D721Med (cell line): ENCODE measurements at places on chromosomes 6 and 20.

- no peak for DNase-seq
Observed at GRCh38 chr20:11755071-11755841, 162.4 kb upstream of the BTBD3 start.

DNA sequence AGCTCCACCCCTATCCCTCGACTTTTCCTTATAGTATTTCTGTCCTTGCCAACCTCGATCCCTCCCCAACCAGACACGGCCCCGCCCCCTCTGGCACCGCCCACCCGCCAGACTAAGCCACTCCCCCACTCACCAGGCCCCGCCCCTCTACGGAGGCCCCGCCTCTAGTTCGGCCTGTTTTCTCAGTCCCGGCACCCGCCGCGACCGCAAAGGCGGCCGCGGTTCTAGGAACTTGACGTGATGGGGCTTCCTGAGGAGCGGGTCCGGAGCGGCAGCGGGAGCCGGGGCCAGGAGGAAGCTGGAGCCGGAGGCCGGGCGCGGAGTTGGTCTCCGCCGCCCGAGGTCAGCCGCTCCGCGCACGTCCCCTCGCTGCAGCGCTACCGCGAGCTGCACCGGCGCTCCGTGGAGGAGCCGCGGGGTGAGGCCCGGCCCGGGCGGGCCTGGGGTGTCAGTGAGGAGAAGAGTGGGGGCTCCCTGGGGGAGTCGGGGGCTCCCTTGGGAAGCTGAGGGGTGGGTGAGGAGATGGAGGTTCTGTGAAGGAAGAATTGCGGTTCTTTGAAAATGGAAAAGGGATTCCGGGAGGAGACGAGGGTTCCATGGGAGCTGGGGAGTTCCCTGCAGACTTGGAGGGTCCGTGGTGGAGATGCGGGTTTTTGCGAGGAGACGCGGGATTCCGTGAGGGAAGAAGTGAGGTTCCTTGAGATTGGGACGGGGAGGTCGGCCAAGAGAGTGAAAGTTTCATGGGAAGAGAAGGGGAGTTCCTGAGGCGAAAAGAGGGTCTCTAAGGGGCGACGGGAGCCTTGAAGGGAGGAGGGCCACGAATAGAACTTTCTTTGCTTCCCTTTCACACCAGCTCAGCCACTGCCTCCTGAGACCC lies at the start of gene ACSS2:
ACSS2 (plus strand) TSS at position 207 of the 877 bp plus-strand sequence; CDS start at position 241, 34 bp downstream.
- DNase-seq, result no peak

DNA sequence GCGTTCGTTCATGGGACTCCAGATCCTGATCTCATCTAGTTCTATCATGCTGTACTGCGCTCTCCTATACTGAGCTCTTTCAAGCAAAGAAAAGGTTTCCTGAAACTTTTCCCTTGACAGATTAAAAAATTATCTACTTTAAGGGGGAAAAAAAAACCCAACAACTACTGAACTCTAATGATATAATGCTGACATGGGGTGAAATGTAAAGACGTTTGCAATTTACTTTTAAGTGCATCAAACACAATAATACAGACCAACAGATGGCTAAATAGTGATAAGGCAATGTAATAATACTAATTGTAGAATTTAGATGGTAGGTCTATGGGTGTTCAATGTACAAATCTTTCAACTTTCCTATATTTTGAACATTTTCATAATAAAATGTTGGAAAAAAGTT lies 16.4 kb downstream of the TOMM34 start:
- no peak for DNase-seq

- DNase-seq, result no peak
Observed at GRCh38 chr6:81487489-81487888, 265.0 kb downstream of the TENT5A start.

- DNase-seq, result no peak
Observed at GRCh38 chr6:107534571-107535141, 44.7 kb downstream of the SOBP start.

GRCh38 chr6:157630463-157631080 lies 192.5 kb upstream of the SNX9 start:
- no peak for DNase-seq

DNA sequence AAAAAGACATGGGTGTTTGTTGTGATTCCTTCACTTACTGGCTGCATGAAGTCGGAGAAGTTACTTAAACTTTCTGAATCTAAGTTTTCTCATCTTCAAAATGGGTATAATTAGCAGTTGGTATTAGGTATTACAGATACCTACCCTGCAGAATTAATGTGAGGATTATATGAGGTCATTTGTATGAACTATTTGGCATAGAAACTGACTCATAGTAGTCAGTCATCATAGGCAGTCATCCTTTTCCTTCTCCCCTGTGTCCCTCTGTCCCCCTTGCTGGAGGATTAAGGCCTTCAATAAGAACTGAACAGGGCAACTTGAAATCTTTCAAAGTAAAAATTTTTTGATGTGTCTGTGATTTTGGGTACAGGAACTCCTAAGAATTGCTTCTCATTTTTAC lies 26.3 kb downstream of the RALGAPB start:
- DNase-seq, result no peak

GRCh38 chr6:116074732-116075390 lies 14.2 kb upstream of the FRK start:
- DNase-seq, result no peak

- DNase-seq, result no peak
Observed at GRCh38 chr20:16692009-16692408, 37.8 kb upstream of the SNRPB2 start.

DNA sequence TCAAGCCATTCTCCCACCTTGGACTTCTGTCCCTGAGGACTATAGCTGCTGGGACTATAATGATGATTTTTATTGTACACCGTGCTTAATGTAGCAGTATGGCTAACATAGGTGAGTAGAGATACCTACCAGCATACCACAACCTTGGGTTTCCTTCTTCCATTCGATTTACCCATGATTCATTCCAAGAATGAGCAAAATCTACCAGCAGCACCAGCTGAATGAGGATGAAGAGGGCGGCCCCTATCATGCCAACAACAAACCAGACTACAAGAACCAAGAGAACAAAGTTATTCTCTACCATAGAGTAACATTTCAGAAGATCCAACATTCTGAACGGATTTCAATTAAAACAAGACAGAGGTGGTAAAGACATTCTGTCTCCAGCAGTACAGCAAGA lies 12.1 kb downstream of the SERINC3 start:
- DNase-seq, result no peak

DNA sequence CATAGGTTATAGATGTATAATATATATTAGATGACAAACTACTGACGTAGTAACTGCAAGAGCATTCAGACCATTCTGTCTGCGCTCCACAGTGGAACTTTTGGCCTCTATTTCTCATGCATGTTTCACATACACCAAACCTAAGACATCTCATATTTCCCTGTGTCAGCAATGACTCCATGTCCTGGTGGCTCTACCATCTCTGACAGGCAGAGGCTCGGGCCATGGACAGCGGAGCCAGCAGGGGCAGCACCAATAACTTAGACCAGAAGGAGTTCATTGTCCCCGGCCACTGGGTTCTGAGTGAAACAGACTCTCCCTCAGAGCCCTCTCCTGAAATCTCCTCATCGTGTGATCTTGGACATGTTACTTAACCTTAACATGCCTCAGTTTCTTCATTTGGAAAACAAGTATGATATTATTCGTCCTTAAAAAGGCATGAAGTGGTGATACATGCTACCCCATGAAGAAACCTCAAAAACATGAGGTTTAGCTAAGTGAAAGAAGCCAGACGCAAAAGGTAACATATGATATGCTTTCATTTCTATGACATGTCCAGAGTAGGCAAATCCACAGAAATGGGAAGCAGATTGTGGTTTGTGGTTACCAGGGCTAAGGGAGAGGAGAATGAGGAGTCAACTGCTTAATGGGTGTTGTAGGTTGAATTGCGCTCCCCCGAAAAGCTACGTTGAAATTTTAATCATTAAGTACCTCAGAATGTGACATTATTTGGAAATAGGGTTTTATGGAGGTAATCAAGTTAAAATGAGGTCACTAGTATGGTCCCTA lies 564.0 kb upstream of the JARID2 start:
- no peak for DNase-seq

GRCh38 chr20:9480066-9480465 lies 34.3 kb upstream of the LAMP5 start:
- no peak for DNase-seq

DNA sequence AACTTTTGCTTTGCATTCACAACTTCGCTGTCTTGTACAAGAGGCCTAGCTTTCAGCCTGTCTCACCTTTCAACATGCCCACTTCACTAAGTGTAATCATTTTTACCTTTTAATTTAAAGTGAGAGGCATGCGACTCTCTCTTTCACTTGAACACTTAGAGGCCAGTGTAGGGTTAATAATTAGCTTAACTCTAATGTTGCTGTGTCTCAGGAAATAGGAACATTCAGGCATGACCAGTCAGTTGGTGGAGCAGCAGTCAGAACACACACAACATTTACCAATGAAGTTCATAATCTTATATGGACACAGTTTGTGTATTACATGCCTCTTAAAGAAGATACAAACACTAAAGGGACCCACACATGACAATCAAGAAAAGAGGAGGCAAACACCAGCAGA lies 47.6 kb downstream of the HTR1B start:
- no peak for DNase-seq

DNA sequence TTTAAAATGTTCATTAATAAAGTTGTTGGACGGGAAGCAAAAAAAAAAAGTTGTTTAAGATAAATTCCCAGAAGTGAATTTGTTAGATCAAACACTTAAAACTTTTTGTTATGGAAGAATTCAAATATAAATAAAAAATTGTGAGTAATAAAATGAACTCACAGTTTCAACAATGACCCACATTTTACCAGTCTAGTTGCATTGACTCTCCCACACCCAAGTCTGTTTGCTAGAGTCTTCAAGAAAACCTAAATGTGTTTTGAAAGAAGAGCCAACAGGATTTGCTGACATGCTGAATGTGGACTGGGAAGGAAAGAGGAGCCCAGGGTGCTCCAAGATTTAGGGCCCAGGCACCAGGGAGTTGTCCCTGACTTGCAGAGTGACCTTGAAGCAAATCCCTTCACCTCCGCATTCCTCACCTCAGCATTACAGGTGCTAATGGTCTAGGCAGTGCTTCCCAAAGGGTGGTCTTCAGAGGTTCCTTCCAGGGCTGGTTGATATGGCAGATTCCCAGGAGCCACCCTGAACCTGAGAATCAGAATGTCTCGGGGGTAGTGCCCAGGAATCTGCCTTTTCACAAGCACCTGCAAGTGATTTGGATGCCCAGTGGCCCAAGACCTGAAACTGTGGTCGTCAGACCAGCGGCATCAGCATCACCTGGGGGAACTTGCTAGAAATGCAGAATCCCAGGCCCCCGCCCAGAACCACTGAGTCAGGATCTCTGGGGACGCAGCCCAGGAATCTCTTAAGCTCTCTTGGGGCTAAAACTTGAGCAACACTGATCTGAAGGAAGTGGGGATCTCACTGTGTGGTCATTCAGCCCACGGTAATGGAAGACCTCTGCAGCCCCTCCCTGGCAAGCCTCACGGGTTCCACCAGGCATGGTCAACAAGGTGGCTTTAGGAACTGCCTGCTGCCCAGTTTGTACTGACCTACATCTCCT lies 31.1 kb downstream of the POFUT1 start:
- DNase-seq, result no peak

GRCh38 chr20:32751702-32752457 lies 8.6 kb upstream of the COMMD7 start:
- no peak for DNase-seq

GRCh38 chr6:14727494-14728395 lies 518.1 kb upstream of the JARID2 start:
- DNase-seq, result no peak

DNA sequence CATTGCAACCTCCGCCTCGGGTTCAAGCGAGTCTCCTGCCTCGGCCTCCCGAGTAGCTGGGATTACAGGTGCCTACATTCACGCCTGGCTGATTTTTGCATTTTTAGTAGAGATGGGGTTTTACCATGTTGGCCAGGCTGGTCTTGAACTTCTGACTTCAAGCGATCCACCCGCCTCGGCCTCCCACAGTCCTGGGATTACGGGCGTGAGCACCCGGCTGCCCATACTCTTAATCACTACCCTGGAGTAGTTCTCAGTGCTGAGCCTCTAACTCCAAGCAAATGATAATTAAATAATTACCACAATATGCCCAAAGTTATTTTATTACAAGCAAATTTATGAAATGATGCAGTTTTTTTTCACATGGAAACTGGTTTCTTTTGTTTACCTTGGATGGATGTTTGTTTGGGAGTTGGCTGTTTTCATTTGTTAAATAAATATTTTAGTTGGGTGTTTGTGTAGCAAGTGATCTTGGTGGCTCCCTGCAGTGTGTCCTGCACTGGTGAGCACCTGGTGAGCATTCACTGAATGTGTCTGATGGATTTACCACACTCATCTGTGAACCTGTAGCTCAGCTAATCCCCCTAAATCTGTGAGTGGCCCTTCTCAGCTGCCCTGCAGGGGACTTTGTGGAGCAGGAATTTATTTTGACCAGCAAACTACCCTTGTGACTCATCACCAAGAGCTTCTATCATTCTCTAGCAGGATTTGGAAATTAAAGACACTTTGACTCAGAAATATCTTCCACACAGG lies 36.9 kb downstream of the UTRN start:
- DNase-seq, result no peak

- DNase-seq, result no peak
Observed at GRCh38 chr20:16615199-16615598, 42.0 kb upstream of the KIF16B start.

DNA sequence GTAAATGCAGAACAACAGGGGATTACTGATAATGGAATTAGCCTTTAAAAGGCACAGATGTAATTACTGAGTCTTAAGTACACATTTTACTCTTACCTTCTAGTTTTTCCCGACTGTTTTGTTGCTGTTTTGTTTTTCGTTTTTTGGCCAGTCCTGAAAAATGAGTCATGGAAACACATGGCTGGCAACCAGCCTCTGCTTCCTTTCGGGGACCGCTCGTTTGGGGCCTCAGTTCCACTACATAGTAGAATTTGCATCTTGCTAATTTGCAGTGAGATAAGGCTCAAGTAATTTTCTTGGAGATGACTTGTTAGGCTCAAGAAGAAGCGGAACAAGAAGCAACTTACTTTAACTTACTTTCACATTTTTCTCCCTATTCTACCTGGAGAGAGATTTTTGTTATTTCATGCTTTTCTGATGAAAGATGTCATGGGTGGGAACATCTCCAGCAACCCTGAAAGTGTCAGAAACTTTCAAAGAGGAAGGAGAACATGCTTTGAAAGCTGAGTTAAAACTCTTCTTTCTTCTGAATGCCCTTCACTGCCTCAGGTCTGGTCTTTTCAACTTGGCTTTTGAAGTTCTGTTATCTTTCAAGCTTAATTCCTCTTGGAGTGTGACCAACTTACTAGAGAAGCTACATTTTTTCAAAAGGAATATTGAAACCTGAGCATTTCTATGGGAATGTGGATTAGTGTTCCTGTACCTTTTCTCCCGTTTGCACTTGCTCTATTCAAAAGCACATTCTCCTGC lies 71.5 kb upstream of the HDAC2 start:
- DNase-seq, result no peak

DNA sequence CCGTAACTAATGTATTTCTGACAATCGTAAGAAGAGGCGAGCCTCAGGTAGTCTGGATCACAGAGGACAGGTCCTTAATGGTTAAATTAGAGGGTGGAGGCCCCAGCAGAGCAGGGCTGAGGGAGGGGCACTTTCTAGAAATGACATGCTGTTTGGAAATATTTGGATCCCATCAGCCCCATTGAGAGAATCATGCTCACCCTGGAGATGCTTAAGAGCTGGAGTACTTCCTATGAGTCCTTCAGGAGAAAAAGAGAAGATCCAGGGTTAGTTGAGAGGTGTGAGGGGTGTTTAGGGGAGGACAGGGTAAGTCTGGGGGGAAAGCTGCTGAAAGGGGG lies 123.0 kb downstream of the TCP11 start:
- DNase-seq, result no peak
